ENCODE measurements at places on chromosomes 5 and 9.
A peak's percentile ranks its signal among the peaks of the same experiment; 100 is the strongest.

DNA sequence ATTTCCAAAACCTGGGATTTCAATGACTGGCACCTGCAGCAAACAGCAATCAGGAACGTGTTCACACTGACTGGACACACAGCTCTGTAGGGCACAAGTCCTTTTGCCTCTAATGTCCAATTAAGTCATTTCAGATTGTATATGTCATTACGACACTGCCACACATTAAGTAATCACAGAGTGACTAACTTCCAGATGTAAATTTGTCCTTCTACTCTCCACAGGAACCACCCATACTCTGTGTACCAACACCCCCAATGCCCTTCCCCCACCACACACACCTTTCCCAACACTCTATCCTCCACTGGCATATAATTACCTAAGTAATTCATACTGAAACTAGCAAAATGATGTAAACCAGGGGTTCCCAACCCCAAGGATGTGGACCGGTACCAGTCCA is 30.5 kb downstream of the LARS1 start:
- DNase-seq = no peak

- no peak for DNase-seq
These were observed 7.9 kb upstream of the RAI14 start for GRCh38 chr5:34648039-34648839.

GRCh38 chr5:85453026-85453349 is 1068.3 kb upstream of the EDIL3 start:
- no peak for DNase-seq

- DNase-seq = no peak
These were observed 563.2 kb downstream of the NR2F1-AS1 start for GRCh38 chr5:93017849-93018248.

DNA sequence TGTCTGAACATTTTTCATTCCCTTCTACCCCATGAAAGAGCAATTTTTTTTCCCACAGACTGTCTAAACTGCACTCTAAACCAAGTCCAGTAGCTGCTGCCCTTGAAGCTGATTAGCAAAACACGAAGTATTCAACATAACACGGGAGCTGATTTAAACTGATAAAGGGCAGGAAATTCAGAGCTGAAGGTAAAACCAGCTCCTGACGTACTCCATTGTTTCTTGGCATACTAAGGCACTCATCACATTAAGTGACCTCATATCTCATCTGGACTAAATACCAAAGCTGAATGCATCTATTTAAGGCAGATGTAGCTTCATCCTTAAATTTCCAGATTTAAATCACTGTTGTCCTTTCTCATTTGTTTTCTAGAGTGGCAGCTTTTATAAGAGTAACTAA is 12.0 kb downstream of the GDF9 start:
- DNase-seq = no peak

DNA sequence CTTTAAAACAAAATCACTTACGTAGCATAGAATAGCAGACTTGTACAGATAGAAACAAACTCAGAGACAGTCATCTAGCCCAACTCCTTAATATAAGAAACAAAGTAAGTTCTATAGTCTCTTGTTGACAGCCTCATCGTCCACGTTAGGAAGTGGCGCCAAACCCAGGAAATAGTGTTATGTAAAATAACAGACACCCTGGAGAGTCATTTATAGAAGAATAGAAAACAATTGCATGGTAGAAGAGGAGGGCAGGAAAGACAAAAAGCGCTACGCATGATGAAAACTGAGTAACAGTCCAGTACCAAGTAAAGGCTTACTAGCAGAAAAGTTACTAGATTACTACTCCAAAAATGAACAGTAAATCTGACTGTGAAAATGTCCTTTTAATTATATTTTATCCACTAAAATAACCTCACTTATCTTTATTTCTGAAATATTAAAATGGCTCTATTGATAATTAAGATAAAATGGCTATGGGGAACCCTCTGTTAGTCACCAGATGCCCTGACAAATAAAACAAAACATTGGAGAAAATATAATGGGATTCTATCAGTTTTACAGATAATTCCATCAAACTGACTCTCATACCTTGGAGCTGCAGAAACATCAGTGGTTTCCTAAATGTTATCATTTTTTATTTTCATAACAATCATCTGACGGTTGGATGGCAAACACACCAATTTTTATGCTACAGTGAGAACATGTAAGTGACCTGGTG is 434.0 kb upstream of the C9orf72 start:
- no peak for DNase-seq

DNA sequence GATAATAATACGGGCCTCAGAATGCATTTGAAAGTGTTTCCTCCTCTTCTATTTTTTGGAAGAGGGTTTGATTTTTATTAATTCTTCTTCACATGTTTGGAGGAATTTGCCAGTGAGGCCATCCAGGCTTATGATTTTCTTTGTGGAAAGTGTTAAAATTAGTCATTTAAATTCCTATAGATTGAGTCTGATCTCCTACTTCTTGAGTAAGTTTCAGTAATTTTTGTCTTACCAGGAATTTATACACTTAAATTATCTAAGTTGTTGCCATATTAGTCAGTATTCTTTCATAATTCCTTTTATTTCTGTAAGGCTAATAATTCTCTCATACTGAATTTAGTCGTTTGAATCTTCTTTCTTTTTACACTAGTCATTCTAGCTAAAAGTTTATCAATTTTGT is 25.2 kb upstream of the HAPLN1 start:
- no peak for DNase-seq

DNA sequence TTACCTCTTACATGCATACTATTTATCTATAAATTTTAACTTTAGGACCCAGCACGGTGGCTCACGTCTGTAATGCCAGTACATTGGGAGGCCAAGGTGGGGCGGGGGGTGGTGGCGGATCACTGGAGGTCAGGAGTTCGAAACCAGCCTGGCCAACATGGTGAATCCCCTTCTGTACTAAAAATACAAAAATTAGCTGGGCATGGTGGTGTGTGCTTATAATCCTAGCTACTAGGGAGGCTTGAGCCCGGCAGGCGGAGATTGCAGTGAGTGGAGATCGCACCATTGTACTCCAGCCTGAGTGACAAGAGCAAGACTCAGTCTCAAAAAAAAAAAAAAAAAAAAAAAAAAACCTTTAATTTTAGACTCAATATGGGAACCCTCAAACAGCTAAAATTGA is 1582.6 kb upstream of the NUDT12 start:
- DNase-seq = no peak

DNA sequence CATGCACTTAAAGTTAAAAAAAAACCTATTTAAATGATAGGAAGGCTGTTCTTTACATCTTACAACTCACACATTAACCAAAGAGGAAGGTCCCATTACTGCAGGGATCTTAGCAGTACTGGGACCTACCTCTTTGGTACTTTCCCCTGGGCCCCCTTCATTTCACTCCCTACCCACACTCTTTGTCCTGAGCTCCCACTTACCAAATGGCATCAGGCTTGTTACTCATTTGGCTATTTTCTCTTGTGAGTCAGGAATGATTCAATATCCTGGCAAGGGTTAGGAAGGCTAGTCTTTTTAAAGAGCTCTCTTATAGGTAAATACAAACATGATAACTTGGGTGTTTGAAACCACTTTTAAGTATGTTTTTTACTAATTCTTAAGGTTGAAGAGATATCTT is 117.4 kb upstream of the ELL2 start:
- DNase-seq = no peak

GRCh38 chr9:99433095-99433494 is 211.0 kb downstream of the SEC61B start:
- DNase-seq = no peak

DNA sequence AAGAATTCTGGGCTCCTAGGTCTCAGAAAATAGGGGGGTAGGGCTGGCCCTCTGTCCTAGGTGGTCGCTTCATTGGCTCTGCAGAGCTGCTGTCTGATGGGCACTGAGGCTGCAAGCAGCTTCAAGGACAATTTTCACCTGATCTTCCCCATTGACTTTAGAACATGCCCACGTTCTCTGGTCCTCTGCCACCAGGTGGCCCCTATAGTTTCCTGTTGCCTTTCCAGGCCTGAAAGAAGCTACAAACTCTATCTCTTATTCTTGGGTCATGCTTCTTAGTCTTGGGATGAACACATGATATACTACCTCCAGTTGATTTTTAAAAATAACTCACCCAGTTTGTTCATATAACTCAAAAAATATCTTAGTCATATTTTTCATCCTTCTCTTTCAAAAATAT is 26.3 kb downstream of the SPZ1 start:
- DNase-seq = no peak

GRCh38 chr5:134026521-134027287 is 21.9 kb upstream of the VDAC1 start:
- DNase-seq = peak; percentile 6

GRCh38 chr5:116970318-116970717 is 395.7 kb upstream of the SEMA6A start:
- no peak for DNase-seq

GRCh38 chr5:118377420-118377819 is 610.9 kb downstream of the DTWD2 start:
- no peak for DNase-seq
